Fibroblast of lung (primary cell): ENCODE measurements at places on chromosomes 16 and 17. TPM values are rescaled to one million over a fixed set of nuclear protein-coding genes. Genes with fewer than 3 reads are reported as not detected.

The CCL22 gene
- not detected in 2 replicates for polyA plus RNA-seq

The SMIM36 gene
- polyA plus RNA-seq = not detected in 2 replicates

The ANKRD40CL gene
- polyA plus RNA-seq = not detected in 2 replicates

GRCh38 chr17:51423421-51424160 lies 163.2 kb downstream of the UTP18 start:
- DNase-seq = no peak

DNA sequence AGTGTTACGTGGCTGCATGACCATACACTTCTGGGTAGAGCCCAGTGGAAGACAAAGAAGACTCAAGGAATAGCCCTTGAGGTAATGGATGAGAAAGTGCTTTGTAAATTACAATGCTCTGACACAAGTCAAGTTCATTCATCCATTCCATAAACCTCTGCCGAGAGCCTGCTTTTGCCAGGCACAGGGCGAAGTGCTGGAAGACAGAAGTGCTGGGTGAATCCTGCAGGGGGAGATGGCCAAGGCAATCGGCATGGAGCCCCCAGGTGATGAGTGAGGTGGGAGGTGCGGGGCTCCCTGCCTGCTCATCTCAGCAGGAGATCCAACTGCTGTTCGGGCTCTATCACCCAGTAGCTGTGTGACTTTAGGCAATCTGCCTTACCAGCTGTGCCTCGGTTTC lies 2.8 kb upstream of the SOCS3 start:
- no peak for DNase-seq

- DNase-seq = no peak
These were observed 89.1 kb upstream of the TBX2 start for GRCh38 chr17:61310590-61310989.

DNA sequence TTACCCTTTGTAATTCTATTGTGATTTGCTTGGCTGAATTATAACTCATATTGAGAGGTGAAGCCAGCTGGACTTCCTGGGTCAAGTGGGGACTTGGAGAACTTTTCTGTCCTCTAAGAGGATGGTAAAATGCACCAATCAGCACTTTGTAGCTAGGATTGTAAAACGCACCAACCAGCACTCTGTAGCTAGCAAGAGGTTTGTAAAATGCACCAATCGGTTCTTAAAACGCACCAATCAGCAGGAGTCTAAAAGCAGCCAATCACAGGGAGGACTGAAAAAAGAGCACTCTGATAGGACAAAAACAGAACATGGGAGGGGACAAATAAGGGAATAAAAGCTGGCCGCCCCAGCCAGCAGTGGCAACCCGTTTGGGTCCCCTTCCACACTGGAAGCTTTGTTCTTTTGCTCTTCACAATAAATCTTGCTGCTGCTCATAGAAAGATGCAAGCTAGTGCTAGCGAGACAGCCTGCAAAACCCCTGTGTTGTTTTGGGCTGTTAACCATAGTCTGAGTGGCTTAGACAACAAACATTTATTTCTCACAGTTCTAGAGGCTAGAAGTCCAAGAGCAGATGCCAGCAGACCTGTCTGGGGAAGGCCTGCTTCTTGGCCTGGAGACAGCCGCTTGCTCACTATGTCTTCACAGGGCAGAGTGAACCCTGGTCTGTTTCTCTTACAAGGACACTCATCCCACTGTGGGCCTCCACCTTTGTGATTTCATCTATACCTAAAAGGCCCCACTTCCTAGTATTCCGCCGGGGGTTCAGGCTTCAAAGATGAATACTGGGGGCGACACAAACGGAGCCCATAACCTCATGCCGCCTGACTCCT lies 39.0 kb upstream of the CRISPLD2 start:
- DNase-seq = no peak

GRCh38 chr17:46976626-46977270 lies 2.3 kb downstream of the RPRML start:
- no peak for DNase-seq

DNA sequence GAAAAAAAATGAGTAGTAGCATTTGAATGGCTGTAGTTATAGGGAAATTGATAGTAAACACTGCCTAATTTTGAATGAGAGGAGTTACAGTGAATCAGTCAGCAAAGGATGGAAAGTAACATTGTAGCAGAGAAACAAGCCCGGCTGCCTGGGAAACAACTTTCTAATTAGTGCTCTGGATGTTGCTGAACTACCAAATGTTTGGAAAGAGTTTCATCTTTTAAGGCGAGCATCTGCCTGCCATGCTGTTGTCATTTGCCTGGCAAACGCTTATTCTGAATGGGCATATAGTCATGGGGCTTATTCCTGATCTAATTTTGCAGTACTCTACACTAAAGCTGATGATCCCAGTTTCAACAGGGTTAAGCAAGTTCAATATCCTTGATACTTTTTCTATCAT lies 138.6 kb downstream of the CDH11 start:
- no peak for DNase-seq

GRCh38 chr16:79656553-79657115 lies 56.1 kb upstream of the MAF start:
- no peak for DNase-seq

GRCh38 chr16:11386791-11387546 lies 41.7 kb downstream of the RMI2 start:
- DNase-seq = no peak

DNA sequence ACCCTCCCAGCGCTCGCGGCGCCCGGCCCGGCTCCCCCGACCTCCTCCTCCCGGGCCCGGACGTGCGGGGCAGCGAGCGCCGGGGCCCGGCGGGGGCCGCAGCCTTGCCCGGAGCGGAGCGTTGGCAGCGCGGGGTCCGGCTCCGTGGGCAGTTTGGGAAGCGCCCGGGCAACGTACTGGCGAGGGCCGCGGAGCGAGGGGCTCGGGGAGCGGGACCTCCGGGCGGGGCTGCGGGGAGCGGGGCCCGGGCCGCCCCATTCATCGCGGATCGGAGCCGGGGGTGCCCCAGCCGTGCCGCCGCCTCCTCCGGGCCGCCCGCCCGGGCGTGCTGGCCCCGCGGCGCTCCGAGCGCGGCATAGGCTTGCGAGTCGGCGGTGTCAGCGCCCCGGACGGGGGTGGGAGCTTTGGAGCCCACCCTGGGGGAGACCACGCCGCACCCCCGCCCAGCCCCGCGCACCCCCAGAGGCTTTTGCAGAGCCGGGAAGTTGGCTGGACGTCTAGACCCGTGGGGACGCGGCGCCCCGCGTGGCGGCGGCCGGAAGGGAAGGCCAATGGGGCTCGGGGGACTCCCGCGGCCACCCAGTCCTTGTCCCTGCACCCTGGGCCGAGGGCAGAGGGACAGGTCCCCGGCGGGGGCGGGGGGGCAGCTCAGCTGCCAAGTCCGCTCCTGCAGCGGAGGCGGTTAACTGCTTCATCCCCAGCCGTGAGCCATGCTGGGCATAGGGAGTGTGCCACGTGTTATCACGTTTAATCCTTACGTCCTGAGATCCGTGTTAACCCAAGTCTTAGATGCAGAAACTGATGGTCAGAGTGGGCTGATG lies 852 bp downstream of the ZNF469 start:
- peak; percentile 48 for DNase-seq
